ENCODE measurements at places on chromosomes 5 and 9.
A peak's percentile ranks its signal among the peaks of the same experiment; 100 is the strongest.

DNA sequence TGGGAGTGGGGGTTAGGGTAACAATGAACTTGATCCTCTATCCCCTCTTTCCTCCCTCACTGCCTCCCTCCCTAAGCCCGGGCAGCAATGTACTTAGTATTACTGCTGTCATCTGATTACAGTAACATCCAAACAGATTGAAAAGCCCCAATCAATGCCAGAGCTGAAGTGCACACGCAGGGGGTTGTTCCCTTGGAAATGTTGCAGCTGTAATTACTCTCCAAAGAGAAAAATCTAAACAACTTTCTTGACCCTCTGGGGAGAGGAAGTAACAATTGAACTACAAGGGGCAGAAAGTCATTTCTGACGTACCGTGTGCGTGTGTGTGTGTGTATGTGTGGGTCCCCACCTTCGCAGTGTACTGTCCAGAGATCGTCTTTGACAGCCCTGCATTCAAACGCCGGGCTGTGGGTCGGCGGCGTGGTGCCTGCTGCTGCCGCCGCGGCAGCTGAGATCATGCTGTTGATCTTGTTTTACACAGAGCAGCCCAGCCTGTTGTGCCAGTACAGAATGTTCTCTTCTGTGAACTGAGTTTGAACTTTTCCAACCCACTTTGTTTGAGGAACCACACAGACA is 66.0 kb upstream of the KLF9 start:
- DNase-seq: no peak

DNA sequence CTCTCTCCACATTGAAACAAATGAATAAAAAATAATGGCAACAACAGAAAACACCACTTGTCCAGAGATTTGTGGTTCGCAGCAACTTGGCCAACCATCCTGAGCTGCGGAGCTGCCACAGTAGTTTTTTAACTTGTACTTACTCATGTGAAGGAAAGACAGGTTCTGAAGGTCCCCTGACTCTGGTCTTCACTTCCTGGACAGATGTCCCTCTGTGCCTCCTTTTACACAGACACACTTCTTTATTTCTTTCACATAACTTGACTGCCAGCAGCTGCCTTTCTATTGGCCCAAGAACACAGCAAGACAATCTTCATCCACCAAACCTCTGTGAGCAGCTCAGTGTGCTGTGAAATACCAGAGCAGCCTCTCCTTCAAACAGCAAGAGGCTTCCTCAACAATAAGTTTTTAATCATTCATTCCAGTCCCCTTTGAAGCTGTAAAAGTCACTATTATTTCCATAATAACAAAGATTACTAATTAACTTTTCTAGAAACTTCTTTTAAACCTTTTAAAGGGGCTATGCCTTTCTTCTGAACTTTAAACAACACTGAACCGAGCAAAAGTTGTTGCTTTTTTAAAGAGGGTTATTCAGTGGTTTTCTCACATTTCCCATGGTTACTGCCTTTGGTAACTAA is 198.7 kb downstream of the NR2F1-AS1 start:
- no peak for DNase-seq

- DNase-seq: peak; percentile 94
Measured at GRCh38 chr5:177366528-177367322, 9.0 kb downstream of the RGS14 start.

GRCh38 chr5:127962491-127962890 is 121.1 kb upstream of the SLC12A2 start:
- DNase-seq: no peak

DNA sequence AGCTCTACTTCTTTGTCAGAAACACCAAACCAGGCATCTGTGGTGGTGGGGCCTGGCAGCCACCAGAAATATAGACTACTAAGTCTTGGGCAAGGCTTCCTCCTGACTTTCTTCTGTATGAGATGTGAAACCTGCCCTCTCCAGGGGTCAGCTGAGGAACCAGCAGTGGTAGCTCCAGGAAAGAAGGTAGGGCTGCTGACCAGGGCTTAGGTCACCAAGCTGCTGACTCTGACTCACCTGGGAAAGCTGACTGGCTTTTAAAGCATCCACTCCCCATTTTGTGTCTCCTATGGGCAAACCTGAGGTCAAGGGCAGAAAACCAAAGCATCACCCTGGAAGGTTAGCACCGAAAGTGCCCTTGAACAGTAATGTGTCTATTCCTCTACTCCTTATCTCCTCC is 10.4 kb upstream of the SH3TC2 start:
- DNase-seq: no peak

- DNase-seq: no peak
Measured at GRCh38 chr9:113310538-113310937, 7.4 kb upstream of the RNF183 start.

DNA sequence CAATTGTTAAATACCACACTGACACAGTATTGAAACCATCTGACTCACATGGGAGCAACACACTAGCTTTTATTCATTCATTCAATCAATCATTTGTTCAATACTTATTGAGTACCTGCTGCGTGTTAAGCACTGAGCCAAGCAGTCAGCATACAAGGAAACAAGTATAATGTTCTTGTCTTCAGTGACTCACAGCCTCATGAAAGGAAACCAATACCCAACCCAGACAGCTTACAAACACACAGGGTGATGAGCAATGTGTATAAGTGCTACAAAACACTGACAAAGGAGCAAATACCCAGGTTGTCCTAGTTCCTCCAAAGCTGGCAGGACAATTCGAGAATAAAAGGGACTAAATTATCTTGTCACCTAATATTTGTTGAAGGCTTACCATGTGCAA is 67.6 kb upstream of the RASEF start:
- no peak for DNase-seq

GRCh38 chr9:18795947-18796671 is 236.9 kb downstream of the SAXO1 start:
- DNase-seq: no peak

DNA sequence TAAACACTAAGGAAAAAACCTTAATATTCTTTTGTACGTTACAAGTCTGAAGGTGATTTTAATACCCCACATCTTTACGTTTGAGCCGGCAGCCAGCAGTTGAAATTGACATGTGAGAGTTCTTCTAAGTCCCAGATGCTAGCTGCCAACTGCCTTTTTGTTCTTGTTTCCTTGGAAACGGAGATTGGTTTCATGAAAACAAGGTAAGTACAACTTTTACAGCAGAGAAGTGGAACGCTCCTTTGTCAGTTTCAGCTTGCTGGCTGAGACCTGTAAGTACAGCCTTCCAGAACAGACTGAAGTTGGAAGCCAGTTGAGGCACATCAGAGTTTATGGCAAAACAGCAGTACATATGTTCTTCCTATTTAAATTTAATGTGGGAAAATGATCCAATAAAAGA is 1018.4 kb upstream of the ARRDC3 start:
- DNase-seq: peak; percentile 50

GRCh38 chr5:88799938-88800535 is 82.9 kb downstream of the MEF2C start:
- no peak for DNase-seq

DNA sequence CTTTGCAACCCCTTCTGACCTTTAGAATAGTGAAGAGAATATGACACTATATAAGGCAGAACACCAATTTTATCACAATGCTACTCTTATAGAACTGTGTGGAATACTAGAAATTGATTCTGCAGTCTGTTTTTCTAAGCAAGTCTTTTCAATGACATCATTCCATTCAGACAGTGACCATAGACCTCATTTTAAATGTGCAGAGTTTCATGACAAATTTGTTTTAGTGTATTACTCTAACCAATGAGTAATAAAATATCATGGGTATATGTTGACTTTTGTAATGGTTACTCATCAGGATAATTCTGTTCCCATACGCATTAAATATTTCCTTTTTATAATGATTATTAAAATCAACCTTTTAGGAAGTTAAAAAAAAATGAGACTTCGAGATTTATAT is 219.9 kb downstream of the COX7C start:
- no peak for DNase-seq

GRCh38 chr5:147818290-147818689 is 13.2 kb downstream of the SPINK1 start:
- DNase-seq: no peak

DNA sequence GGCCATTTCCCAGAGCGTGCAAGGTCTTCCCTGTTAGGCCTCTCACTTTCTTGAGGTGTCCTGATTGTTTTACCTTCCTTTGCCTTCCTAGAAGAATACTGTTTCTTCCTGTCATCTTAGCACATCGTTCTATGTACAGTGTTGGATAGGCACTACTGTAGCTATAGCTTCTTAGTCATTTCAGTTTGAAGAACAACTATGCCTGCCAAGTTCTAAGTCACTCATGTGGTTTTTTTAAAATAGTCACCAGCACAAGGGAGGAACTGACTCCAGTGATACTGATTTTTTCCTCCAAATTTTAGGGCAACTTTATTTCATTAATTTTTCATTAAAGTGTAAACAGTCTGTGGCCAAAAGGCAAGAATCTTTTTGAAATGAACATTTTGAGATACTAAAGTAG is 122.4 kb upstream of the NR5A1 start:
- no peak for DNase-seq

GRCh38 chr5:164179406-164179805 is 674.0 kb downstream of the MAT2B start:
- DNase-seq: no peak

GRCh38 chr5:113663879-113664541 is 150.5 kb downstream of the YTHDC2 start:
- DNase-seq: no peak

DNA sequence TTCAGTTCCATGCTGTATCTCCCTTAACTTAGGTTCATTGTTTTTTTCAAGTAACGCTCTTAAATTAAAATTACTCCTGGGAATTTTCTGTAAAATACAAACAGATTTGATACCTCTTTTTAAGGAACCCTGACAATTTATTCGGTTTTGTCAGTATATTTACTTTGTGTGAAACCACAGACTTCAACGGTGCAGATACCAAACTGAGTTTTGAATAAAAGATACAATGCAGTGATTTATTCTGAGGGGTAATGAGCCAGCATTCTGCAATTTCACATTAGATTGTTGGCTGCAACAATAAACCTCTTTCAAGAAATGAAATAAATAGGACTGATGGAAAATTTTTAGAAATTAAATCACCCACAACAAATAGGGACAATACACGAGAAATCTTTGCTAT is 308.6 kb upstream of the EDIL3 start:
- DNase-seq: no peak

DNA sequence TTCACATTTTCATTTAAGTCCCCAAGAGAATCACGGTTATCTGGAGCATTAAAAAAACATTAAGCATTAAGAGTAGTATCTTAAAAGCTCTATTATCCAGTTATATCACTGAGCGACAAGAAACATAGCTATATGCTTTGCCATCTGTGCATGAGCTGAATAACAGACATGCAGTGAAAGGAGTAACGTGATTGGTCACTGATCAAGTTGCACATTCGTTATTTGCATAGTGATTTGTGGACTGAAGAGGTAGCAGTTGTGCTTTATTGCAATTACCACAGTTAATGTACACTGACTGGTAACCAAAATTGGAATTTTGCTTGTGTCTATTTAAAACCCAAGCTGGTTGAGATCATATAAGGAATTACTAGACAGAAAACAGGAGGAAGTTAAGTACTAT is 107.4 kb downstream of the MCTP1 start:
- DNase-seq: no peak

DNA sequence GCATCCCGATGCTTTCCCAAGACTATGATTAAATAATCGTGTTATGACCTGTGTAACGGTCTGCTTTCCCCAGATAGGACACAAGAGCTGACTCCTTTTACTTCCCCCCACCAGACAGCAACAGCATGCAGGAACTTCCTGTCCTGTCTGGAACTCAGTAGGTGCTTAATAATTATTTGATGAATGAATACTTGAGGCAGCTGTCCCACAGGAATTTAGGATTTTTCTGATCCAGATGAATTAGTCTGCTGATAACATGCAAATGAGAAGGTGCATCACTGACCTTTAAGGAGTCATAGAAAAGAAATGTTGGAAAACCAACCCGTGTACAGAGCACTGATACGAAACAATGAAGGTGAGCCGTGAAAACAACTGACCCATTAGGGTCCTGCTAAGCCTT is 12.2 kb downstream of the RNF130 start:
- no peak for DNase-seq

DNA sequence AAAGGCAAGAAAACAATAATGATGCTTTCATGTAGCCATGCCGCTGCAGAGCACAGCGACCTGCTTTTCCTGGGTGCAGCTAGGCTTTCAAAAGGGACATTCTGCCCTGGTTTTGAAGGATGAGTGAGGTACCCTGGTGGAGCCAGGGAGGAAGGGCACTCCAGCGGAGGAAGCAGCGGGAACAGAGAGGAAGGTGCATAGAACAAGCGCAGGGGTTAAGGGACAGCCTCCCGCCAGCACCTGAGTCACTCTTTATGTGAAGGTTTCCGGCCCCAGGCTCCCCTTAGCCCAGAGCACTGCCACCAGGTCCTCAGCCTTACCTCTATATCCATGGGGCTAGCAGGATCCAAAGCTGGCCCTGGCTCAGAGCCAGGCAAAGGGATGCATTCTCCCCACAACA is 221.1 kb downstream of the CDK5RAP2 start:
- no peak for DNase-seq

- DNase-seq: no peak
Measured at GRCh38 chr5:114070093-114070722, 291.7 kb upstream of the KCNN2 start.

DNA sequence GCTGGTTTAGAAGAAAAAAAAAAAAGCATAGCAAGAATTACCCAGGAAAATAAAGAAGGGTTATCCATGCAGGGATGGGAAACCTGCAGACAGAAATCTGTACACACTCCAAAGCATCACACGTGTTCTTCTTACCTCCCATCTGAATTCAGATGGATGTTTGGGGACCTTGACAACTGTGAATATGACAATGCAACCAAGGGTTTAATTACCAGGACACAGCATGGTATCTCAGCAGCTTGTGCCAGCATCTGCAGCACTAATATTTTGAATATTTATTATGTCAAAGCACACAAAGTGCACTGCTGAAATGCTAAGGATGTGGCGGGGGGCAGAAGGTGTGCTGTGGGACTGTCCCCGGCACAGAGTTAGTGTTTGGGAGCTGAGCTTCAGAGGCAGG is 47.9 kb downstream of the SLIT3 start:
- no peak for DNase-seq

- DNase-seq: no peak
Measured at GRCh38 chr9:5587024-5587423, 41.9 kb upstream of the RIC1 start.

GRCh38 chr9:15735083-15735857 is 182.4 kb downstream of the CCDC171 start:
- no peak for DNase-seq

- no peak for DNase-seq
Measured at GRCh38 chr5:82183828-82184227, 94.3 kb downstream of the RPS23 start.

DNA sequence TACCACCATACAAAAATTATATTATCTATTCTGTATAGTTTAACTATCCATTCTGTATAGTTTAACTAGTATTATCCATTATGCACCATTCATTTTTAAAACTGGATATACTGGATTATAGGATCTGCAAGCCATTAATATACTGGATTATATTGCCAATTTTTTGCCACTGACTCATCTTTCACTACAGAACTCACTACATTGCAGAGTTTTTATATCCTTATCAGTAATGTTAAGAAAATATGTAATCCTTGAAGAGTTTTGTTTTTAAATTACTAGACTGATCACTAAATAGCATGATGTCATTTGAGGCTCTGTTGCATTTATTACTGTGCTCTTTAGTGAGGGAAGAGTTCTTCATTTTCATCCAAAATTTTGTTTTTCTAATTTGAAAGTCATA is 109.8 kb upstream of the SNX2 start:
- no peak for DNase-seq
